ENCODE measurements at places on chromosomes 1 and 21.

GRCh38 chr1:107138166-107138565 is 2.7 kb upstream of the NTNG1 start:
- DNase-seq, result no peak

GRCh38 chr1:95974586-95974985 is 740.6 kb downstream of the RWDD3 start:
- no peak for DNase-seq

GRCh38 chr1:115241309-115241708 is 96.7 kb downstream of the NGF start:
- DNase-seq, result no peak

- DNase-seq, result no peak
Measured at GRCh38 chr1:38898653-38899230, 17.4 kb upstream of the GJA9 start.

- no peak for DNase-seq
Measured at GRCh38 chr1:212186427-212187207, 98.6 kb upstream of the PPP2R5A start.

GRCh38 chr1:90193116-90193515 is 198.2 kb downstream of the ZNF326 start:
- DNase-seq, result no peak

- DNase-seq, result no peak
Measured at GRCh38 chr1:202227053-202227672, 33.6 kb downstream of the LGR6 start.

GRCh38 chr1:173554089-173554488 is 48.8 kb downstream of the SLC9C2 start:
- no peak for DNase-seq

- DNase-seq, result no peak
Measured at GRCh38 chr1:68328490-68328889, 96.2 kb upstream of the WLS start.

GRCh38 chr1:172487550-172487949 is 43.7 kb upstream of the PIGC start:
- no peak for DNase-seq

DNA sequence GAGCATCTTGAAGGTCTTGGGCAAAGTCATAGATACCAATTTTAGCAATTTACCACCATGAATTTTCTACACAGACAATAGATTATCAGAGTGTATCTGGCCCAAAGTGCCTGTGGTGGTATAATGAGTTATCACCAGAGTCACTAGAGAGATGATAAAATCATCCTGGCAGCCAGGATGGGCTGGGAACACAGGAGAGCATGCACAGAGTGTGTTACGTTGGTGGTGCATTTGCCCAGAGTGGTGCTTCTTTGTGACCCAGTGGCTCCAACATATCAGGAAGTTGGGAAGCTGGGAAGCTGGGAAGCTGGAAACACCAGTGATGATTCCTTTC is 236.7 kb upstream of the PROX1 start:
- DNase-seq, result no peak

DNA sequence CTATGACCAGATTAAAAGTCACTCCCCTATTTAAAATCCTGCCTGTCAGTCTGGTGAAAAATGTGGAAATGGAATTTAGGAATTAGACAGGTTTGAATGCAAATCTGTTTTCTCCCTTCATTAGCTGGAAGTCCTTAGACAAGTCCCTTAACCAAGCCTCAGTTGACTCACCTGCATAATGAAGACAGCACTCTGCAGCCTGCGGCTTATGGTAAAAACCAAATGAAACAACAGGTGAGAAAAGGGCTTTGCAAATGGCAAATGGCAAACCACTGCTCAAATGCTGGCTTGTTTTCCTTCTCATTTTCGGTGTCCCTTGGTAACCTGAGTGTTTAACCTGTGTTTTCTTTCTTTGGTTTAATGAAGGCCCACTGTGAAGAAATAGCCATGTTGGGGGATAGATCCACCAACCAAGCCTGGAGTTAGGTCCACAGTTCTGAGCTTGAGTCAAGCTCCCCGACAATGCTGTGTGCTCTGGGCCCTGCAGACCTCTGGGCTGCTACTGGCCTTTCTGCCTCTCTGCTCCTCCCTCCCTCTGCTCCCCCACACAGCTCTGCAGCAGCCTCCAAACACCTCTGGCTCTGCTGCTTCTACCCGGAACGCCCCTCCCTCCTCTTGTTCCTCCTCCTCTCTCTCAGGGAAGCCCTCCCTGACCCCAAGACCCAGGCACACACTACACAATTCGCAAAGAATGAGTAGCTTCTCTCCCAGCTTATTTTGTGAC is 641.8 kb downstream of the MATN1 start:
- DNase-seq, result no peak

DNA sequence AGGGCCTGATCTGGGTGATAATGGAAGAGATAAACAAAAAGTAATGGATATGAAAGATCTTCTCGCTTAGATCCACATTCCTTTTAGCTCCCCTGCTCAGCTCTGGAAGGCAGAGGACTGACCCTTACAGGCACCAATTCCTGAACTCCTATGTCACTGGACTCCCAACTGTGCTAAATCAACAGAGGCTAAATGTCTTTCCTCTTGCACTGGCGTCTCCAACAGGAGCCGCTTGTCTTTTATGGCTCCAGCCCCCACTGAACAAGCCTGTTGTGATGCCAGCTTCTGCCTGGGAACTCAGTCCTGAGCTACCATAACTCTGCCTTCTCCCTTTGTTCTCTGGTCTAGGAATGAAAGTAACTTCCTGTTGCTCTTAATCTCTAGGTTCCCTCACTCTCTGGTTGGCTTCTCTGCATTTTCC is 142.1 kb upstream of the COL11A1 start:
- no peak for DNase-seq

DNA sequence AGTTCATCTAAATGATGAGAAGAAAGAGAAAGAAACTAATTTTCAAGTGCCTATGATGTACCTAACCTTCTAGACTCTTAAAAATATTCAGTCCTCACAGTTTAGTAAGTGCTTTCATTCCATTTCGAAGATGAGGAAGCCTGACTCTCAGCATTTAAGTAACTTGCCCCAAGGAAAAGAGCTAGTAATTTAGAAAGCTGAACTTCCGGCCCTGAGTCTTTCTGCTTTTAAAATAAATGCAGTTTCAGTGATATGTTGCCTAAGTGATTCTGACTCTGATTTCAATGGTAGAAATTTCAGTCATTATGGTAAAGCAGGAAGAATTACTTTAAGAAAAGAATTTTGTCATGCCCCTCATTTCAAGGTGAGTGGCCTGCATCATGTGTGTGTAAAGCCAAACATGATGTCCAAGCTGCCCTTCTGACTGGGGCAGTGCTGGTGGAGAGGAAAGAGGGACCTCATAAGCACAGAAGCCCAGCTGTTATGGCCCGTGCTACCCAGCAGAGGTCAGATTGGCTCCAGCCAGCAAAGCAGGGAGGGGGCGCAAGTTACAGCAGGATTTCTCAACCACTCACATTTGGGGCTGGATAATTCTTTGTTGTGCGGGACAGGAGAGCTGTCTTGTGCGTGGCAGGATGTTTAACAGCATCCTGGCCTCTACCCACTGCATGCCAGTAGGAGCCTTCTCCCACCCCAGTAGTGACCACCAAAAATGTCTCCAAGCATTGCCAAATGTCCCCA is 10.7 kb downstream of the ATP1A4 start:
- no peak for DNase-seq

DNA sequence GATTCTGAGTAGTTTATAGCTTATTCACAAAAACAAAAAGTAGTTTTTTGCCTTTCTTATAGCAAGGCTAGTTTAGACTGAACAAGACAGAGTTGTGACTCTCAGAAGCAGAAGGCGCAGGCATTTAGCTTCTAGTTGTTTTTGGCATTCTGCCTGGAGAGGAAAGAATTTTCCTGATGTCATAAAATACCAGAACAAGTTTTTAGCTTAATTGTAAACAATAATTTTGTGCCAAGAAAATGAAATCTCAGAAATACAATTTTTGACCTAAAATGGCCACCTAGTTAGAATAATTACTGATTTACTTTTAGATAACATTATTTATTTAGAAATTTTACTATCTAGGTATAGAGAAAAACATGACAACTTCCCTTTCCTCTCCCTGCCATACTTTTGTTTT is 1.0 kb downstream of the DNAJB4 start:
- DNase-seq, result peak; percentile 17

DNA sequence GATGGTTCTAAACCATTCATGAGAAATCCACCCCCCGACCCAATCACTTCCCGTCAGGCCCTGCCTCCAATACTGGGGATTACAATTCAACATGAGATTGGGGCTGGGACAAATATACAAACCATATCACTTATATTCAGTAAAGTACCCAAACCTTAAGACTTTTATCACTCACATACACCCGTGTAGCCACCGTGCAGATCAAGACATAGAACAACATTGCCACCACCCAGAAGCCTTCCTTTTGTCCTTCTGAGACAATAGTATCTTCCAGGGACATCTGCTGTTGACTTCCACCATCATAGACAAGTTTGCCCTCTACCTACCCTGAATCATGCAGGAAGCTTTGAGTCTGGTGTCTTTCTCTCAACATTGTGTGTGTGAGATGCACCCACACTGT is 37.5 kb downstream of the CLIC6 start:
- no peak for DNase-seq

GRCh38 chr1:23530087-23530746 is 816 bp downstream of the E2F2 start:
- no peak for DNase-seq

DNA sequence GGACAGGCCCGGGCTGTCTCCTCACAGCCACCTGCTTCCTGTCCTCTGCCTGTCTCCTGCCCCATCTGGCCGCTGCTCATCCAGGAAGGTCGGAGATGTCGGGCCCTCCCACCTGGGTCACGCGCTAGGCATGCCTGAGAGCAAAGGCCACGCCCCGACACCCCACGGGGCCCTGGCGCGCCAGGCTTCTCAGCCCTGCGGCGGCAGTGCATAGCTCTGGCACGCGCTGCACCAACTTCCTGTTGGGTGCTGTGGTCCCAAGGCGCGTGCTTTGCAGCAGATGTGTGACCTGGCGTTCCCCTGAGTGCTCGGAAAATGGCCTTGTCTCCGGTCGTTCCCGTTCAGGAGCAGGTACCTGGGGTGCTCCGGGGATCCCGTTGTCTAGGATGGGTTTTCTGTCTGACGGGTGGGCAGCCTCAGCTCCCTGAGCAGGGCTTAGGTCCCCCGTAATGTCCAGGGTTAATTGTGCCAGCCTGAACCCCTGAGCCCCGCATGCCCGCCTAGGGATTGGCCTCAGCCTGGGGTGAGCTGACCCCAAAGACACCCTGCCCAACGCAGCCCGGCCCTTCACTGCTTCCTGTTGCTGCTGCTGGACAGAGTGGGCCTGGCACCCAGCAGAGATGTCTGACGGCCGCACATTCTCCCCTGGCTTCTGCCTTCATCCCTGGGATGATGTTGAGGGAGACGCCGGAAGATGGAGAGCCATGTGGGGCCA is 19.4 kb upstream of the KCNAB2 start:
- peak; percentile 54 for DNase-seq

DNA sequence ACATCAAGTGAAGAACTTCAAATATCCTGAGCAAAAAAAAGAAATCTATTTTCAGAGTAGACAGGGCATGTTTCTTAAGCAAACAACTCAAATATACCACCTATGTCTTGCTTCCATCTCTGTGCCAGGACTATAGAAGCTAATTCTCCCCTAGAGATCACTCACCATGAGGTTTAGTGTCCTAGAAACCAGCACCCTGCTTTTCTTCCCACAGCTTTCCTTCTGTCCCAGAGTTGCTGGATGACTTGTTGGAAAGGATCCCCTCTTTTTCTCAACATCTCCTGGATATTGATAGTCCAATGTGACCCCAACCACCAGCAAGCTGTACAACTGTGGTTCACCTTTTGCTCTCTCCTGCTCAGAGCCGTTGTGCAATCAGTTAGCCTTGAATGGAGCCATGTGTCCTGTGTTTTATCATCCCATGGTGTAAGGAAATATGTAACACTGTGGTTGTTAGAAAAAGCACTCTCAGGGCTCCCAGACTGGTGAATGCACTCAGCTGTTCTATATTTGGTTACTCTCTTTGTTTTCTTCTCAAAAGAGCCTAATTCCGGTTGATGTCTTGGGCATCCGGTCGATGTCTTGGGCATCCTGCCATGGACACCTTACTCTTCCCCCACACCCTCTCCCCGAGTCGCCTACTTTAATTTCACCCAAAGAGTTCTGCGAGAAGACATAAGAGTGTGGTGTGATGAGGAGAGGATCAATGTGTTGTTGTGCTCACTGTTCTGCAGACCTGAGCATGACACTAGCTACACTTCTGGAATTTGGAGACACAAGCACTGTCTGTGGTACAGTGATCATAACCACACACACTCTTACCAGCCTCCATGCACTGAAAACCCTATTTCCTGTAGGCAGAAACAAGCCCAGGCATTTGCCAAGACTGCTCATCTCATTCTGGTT is 1.7 kb downstream of the TNFSF4 start:
- no peak for DNase-seq

DNA sequence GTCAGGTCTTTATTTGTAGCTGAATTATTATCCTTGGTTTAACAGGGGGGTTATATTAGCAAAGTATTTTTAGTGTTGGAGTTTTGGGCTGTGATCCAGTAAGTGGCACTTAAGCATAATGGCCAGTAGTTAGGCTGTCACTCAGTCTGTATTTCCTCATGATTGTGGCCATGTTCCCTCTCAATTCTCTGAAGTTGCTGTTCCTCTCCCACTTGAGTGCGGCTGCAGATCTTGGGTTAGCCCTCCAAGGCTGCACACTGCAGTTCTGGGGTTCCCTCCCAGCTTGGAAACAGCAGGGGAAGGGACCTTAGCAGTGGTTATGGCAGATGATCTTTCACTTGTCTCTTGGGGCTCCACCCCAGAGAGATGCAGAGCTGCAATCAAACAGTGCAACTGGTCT is 23.2 kb upstream of the DENND1B start:
- no peak for DNase-seq

DNA sequence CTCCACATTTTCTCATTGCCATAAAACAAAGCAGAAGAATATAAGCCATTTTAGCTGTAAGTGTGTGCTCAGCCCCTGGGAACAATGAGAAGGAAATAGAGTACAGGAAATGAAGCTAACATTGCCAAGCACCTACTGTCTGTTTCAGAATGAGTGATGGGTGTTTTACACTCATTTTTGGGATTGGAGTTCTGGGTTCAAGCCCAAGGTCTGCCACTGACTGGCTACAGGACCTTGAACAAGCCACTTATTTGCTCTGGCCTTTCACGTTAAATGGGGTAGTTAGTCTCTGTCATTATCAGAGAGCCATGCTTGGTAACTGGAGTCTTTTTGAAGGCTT is 80.7 kb upstream of the KAZN start:
- DNase-seq, result no peak

GRCh38 chr1:228754646-228755268 is 19.5 kb downstream of the RHOU start:
- DNase-seq, result no peak

GRCh38 chr1:22153660-22154437 is 11.0 kb upstream of the WNT4 start:
- DNase-seq, result no peak

- no peak for DNase-seq
Measured at GRCh38 chr1:98102345-98103030, 181.7 kb upstream of the DPYD start.

- no peak for DNase-seq
Measured at GRCh38 chr1:33338440-33339211, 17.7 kb upstream of the A3GALT2 start.
